IPS DF 19.7 (cell line): ENCODE measurements at places on chromosomes 7 and 10.
A peak's percentile ranks its signal among the peaks of the same experiment; 100 is the strongest.

- no peak for DNase-seq
Observed at GRCh38 chr7:149027611-149028345, 527 bp downstream of the PDIA4 start.

GRCh38 chr7:11706666-11707605 lies 125.1 kb downstream of the THSD7A start:
- DNase-seq: no peak

- DNase-seq: no peak
Observed at GRCh38 chr10:7561216-7561893, 105.4 kb downstream of the ITIH5 start.

DNA sequence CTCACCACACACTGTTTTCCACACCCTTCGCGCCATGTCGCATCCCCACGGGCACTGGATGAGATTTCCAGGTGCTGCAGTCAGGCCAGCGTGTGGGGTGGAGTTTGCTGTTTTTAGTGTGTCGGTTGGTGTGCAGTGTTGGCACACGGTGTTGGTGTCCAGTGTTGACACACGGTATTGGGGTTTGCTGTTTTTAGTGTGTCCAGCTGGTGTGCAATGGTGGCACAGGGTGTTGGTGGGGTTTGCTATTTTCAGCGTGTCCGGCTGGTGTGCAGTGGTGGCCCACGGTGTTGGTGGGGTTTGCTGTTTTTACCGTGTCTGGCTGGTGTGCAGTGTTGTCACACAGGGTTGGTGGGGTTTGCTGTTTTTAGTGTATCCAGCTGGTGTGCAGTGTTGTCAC lies 20.1 kb upstream of the PRKAR1B start:
- DNase-seq: no peak

DNA sequence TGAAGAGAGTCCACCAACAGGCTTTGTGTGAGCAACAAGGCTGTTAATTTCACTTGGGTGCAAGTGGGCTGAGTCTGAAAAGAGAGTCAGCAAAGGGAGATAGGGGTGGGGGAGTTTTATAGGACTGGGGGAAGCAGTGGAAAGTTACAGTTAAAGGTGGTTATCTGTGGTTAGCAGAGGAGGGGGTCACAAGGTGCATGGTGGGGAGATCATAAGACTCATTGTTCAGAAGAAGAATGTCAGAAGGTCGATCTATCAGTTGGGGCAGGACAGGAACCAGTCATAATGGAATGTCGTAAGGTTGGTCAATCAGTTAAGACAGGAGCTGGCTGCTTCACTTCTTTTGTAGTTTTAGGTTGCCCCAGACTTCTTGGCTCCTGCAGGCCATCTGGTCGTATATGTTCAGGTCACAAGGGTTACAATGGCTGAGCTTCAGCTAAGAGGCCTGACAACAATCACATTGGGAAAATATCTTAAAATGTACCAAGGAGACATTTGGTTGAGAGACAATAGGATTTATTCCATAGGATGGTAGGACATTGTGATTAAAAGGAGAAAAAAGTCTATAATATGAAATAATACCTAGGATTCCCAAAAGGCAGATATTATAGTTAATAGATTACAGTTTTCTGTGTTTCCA lies 356.4 kb downstream of the ANKRD7 start:
- no peak for DNase-seq

GRCh38 chr7:158121441-158122045 lies 466.1 kb downstream of the PTPRN2 start:
- no peak for DNase-seq

GRCh38 chr10:110073896-110074295 lies 66.1 kb downstream of the ADD3 start:
- DNase-seq: no peak

DNA sequence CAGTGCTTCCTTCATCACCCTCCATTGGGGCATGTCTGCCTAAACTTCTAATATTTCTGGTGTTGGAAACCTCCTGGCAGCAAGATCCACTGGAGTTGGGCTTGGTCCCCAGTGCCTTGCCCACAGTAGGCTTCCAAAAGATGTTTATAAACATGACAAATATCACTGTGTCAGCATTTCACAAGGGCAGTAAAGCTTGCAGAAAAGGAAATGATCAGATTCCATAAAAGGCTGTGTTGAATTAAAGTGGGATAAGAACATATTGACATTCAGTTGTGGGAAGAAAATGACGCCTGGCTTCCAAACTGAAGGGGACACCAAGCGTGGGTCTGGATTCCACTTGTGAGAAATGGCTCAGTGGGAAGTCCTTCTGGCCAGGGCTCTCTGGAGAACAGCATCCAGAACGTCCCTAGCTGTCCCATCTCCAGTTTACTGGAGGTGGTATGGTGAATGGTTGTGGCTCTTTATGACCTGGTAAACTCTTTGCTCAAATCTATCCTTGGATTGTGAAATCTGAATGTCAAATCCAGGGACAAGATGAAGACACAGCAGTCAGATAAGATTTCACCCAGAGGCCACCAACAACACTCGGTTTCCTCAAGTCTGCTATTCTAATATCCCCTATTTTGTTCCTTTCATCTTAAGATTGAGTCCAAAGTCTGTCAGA lies 287.2 kb downstream of the TNS3 start:
- DNase-seq: no peak

DNA sequence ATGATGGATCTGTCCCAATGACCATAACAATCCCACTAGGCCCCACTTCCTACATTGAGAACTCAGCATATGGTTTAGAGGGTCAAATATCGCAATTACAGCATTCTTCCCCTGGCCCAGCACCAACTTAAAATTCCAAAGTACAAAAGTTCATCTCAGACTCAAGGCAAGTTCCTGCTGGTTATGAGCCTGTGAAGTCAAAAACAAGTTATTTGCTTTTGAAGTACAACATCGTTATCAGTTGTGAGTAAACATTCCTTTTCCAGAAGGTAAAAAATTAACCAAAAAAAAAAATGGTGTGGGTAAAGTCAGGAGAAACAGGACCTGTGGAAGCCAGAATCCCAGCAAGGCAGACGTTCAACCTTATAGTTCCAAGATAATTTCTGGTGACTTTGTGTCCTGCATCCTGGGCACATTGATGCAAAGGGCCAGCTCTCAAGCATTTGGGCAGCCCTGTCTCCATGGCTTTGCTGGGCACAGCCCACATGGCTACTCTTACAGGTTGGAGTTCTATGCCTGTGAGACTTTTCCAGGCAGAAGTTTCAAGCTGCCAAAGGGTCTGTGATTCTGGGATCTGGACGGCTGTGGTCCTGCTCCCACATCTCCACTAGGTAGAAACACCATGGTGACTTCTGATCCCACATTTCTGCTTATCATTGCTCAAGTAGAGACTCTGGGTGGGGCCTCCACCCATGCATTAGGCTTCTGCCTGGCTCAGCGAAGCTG lies 37.5 kb downstream of the AKR1C8 start:
- no peak for DNase-seq

DNA sequence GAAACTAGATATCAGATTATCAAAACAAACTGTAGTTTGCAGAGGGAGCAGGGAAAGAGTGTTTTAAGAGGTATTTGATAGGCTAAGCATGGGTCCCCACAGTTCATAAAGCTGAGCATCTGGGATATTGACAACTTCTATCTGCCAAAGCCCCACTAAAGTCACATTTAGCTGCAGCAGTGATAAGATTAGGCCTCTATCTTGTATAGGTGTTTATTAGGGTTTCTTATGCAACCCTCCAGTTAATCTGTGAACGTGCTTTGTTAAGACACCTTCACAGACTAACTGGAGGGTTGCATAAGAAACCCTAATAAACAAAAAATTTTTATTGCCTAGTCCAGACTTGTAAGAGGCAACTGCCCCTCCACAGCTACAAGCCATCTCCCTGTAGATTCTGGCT lies 78.0 kb downstream of the CYP51A1 start:
- no peak for DNase-seq

DNA sequence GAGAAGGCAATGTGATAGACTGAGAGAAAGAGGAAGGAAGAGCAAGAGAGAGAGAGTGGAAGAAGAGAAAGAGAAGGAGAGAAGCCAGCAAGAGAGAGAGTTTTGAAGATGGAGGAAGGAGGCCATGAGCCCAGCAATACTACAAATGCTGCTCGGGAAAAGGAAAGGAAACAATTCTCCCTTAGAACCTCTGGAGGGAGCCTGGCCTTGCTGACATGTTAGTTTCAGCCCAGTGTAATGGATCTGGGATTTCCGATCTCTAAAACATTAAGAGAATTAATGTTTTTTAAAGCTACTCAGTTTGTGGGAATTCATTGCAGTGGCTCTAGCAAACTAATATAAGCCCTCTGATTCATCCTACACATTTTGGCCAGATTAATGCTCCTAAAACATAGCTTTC lies 206.8 kb upstream of the MTPN start:
- DNase-seq: peak; percentile 2

- DNase-seq: no peak
Observed at GRCh38 chr10:71359364-71360046, 37.2 kb upstream of the CDH23 start.

DNA sequence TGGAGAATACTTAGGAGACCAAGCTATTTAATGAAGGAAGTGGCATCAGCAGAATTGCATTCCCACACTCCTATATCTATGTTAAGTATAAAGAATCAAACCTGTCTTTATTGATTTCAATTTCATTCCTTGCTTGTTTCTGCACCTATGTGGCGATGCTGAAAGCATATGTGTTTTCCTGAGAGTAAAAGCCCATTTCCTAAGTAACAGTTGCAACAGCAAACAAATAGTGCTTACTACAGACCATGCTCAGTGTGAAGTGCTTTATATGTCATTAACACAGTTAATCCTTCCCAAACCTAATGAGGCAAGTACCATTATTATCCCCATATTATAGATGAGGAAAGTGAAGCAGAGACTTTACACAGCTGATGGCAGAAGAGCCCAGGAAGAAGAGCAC lies 552.1 kb downstream of the PARD3 start:
- no peak for DNase-seq

GRCh38 chr10:45265996-45266395 lies 49.4 kb downstream of the OR13A1 start:
- no peak for DNase-seq

- DNase-seq: no peak
Observed at GRCh38 chr7:134051020-134051419, 76.1 kb upstream of the LRGUK start.

GRCh38 chr7:120939345-120939744 lies 11.2 kb upstream of the ING3 start:
- DNase-seq: no peak

- DNase-seq: no peak
Observed at GRCh38 chr7:28576656-28577055, 164.3 kb downstream of the CREB5 start.

- no peak for DNase-seq
Observed at GRCh38 chr10:98285416-98285815, 17.4 kb upstream of the LOXL4 start.

DNA sequence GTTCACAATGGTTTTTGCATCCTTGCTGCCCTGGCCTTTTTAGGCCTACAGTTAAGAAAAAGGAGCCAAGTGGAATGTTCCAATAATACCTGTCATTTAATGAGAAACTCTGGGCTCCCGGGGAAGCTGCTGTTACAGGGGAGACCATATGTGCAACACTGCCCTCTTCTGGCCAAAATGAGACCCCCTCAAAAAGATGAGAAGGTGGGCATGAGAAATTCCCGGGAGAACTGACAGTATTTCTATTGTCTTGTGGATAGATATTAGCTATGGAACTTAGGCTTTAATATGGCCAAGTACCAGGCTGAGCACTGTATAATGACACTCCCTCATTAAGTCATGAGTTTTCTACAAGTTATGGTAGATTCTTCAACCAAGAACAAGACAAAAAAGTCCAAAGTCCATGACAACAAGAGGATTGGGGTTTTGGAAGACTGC lies 99.4 kb downstream of the CCDC3 start:
- DNase-seq: no peak

- DNase-seq: no peak
Observed at GRCh38 chr10:74021248-74022055, 23.5 kb downstream of the VCL start.

- DNase-seq: no peak
Observed at GRCh38 chr7:107386548-107387102, 83.2 kb upstream of the GPR22 start.

DNA sequence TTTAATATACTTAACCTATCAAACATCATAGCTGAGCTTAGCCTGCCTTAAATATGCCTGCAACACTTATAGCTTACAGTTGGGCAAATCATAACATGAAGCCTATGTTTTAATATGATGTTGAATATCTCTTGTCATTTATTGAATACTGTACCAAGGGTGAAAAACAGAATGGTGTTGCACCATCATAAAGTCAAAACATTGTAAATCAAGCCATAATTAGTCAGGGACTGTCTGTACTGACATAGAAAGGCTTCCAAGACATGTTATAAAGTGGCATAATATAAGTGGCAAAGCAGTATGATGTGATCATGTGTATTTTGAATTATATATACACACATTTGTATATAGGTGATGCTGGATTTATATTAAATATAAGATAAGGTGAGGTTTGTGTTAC lies 140.0 kb downstream of the ZEB1 start:
- no peak for DNase-seq

DNA sequence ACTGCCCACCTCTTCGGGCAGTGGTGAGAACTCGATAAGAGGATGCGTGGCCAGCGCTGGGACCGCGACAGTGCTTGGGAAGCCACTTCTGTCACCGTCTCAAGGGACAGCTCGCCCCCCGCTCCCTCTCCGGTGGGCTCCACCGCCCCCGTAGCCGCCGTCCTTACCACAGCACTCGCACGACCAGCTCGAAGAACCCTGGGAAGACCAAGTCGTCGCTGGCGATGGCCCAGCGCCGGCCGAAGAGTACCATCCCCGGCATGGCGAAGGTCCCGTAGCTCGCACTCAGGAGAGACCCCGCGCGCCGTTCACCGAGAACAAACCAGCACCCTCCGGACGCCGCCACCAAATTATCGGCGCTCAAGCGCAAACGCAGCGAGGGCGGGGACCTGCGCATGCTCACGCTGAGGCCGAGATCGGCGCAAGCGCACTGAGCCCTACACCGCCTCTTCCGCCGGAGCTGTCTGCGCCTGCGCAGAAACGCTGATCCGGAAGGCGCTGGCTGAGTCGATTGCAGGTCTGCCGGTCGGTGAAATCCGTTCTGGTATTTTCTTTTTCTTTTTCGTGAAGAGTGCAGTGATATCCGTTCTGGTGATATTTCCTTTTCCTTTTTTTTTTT lies at the start of gene DAGLB:
DAGLB (minus strand) TSS at position 374 of the 619 bp plus-strand sequence; CDS start at position 262, 112 bp downstream.
- peak; percentile 64 for DNase-seq

GRCh38 chr10:69774596-69774995 lies 27.1 kb upstream of the COL13A1 start:
- no peak for DNase-seq

DNA sequence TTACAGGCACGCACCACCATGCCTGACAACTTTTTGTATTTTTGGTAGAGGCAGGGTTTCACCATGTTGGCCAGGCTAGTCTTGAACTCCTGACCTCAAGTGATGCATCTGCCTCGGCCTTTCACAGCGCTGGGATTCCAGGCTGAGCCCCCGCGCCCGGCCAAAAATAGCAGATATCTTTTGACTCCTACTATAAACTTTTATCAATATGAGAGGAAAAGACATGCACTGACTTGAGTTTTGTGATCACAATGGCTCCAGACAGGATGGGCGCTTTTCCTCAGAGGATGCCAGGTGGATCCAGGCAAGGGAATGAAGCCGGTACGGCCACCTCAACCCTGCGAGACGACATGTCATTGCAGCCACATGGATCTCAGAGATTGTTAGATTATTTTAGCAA lies 123.9 kb downstream of the DNAJB6 start:
- DNase-seq: no peak

GRCh38 chr7:117061751-117062150 lies 108.5 kb downstream of the ST7 start:
- no peak for DNase-seq
